ENCODE measurements at places on chromosomes 7 and 10.

- DNase-seq = no peak
Measured at GRCh38 chr7:98997846-98998245, 119.5 kb downstream of the TRRAP start.

GRCh38 chr7:28623863-28624262, 211.5 kb downstream of the CREB5 start:
- no peak for DNase-seq

GRCh38 chr7:158724658-158725505, 20.3 kb upstream of the NCAPG2 start:
- no peak for DNase-seq

GRCh38 chr7:42831718-42832522, 80.0 kb downstream of the C7orf25 start:
- no peak for DNase-seq

GRCh38 chr7:87635921-87636320, 7.7 kb downstream of the RUNDC3B start:
- DNase-seq = no peak

GRCh38 chr7:67854221-67855178, 857.9 kb downstream of the TYW1 start:
- no peak for DNase-seq

GRCh38 chr10:33187427-33187999, 147.0 kb downstream of the NRP1 start:
- DNase-seq = no peak

GRCh38 chr10:17847585-17848296, 38.6 kb downstream of the MRC1 start:
- no peak for DNase-seq

GRCh38 chr10:114246679-114247305, 7.7 kb downstream of the VWA2 start:
- DNase-seq = no peak

DNA sequence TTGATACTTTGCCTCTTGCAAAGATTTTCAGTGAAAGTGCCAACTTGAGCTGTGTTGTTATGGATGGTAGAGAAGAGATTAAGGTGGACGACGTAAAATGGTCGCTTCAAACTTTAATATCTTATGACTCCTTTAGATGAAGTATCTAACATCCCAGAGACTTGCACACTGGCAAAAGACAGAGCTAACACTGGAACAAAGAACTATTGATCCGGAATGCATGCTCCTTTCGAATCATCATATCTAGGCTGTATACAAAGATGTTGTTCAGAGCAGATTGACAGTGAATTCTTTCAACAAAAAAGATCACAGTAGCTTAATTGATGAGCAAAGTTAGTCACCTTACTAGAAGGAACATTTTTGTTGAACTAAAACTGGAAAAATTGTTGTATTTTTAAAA, 592.7 kb downstream of the NXPH1 start:
- DNase-seq = no peak

DNA sequence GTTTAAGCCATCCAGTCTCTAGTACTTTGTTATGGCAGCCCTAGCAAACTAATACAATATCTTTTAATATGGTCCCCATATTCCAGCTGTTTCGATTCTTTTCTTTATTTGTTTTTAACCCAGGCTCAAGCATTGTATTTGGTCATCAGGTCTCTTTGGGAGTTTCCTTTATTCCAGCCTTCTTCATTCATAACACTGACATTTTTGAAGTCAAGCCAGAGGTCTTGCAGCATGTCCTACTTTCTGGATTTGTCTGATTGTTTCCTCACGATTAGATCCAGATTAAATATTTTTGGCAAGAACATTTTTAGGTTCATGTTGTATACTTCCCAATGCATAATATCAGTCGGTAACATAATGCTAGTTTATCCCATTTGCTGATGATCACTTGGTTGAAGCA, 11.8 kb downstream of the SLC25A13 start:
- DNase-seq = no peak

DNA sequence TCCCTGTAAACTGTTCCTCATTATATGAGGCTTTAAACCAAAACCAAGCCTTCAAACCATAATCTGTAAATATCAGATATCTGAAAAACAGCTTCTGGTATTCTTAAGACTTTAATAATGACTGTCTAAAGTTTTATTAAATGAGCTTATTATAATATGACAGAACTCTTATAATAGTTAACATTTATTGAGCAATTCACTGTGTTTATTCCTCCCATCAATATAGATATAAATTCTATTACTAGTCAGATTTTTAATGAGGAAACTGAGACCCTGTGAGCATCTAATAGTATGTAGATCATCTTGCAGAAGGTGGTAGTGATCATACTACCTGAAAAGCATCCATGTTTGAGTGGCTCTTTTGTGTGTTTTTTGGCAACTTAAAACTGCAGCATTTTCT, 45.1 kb downstream of the KIF11 start:
- no peak for DNase-seq

DNA sequence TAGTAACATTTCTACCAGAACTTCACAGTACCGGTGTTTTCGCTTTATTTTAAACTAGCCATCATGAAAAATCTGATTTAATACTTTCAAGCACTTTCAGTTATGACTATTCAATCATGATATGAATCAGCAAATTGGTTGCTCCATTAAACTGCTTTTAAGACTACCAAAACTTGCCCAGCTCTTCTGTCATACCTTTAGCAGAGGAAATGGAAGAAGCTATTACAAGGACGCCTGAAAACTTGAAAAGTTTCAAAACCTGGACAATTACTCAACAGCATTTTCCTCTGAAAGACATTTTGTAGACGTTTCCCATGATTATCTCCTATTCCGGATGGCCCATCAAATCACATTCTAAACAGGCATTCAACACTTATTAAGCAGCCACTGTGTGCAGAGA, 2.0 kb downstream of the JAZF1 start:
- no peak for DNase-seq

- no peak for DNase-seq
Measured at GRCh38 chr10:22003964-22004281, 393 bp upstream of the DNAJC1 start.

Data from right renal pelvis (tissue), 4 donors.